Urinary bladder (tissue), 4 donors: ENCODE measurements at places on chromosomes 5 and 9. TPM values are rescaled to one million over a fixed set of nuclear protein-coding genes. Genes with fewer than 3 reads are reported as not detected.

The WWC1 gene
- total RNA-seq = 7.1 TPM

DNA sequence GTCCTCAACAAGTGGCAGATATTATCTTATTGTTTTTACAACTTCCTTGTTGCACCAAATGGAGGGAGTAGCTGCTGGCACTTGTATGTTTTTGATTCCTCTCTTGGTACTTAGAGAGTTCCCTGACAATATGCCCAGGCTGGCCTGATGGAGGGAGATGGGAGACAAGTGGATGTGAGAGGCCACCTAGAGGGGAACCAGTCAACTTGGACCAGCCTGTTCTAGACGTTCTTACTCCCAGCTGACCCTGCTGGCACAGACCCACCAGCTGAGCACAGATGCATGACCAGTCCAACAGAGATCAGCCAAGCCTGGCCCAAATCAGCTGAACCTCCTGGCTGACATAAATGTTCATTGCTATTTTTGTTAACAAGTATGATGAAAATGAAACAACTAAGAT is 60.9 kb upstream of the GDNF start:
- no peak for DNase-seq

DNA sequence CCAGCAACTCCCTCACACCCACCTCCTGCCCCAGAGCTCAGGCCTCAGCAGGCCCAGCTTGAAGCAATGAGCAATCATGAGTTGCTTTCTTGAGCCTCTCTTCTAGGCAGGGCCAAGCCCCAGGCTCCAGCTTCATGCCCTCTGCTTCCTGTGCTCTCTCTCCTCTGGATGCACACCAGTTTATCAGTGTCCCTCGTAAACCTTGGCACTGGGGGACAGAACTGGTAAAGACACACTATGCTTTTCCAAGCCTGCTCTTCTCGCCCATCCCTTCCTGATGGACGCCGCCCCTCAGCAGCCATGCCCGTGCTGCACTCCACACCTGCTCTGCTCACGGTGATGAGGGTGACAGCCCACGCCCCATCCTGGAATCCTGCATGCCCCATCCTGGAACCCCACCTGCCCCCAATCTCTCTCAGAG is 49.4 kb upstream of the ORM1 start:
- DNase-seq = no peak

DNA sequence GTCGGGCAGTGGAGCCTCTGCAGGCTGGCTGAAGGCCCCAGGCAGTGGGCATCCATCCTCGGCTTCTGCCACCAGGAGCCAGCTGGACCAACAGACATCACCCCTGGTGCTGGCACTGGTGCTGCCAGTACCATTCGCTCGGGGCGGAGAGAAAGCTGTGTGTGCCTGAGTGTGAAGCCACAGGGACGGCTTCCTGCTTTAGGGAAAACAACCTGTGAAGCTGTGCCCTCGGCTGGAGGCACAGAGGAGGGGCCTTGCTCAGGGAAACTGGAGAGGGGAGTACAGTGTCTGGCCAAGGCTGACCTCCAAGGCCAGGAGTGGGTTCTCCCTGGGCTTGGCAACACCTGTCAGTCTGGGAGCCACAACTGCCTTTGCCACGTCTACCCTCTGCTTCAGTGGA is 38.3 kb downstream of the NEK6 start:
- DNase-seq = no peak

- DNase-seq = no peak
Measured at GRCh38 chr5:169631360-169631759, 5.7 kb upstream of the DOCK2 start.
